Sciatic nerve (tissue), 2 donors: ENCODE measurements at places on chromosomes 2 and 18.

GRCh38 chr18:21450913-21451312 is 149.6 kb downstream of the ESCO1 start:
- no peak for DNase-seq

- DNase-seq: no peak
Measured at GRCh38 chr2:114265261-114265660, 177.2 kb upstream of the DPP10 start.

GRCh38 chr18:8005870-8006569 is 438.9 kb downstream of the PTPRM start:
- no peak for DNase-seq

- DNase-seq: no peak
Measured at GRCh38 chr18:22171258-22172119, 2.1 kb downstream of the GATA6 start.

GRCh38 chr2:164810843-164811242 is 30.8 kb downstream of the COBLL1 start:
- no peak for DNase-seq

DNA sequence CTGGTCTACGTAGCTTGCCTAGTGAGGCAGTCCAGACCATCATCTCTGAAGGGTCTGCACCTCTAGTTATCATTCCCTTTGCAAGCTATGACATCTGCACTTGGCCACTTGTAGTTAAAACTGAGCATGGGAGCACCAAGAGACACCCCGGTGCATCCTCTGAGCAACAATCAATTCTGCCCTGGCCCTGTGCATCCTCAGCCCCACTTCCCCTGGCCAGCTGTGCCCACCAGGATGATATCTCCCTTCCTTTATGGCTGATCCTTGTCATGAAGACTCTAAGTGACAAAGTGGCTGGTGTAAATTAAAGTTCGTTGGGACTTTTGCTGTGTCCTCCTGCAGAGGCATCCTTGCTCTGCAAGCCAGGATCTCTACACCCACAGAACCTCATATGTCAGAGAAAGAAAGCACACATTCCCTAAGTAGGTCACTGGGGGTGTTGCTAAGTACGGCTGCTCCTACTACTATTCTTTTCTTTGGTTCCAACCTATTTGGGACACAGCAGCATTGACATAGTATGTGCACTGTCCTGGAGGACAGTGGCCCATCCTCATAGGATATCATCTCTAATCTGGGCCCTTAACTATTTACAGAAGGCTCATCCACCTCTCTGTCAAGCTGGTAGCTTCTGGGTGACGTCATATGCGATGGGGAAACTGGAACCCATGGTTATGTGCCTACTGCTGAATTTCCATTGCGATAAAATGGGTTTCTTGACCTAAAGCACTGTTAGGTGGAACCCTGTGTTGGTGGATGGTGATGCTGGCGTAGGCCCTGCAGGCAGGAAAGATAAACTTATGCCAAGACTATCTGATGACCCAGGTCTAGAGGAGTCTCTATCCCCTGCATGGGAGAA is 384.3 kb upstream of the ID2 start:
- DNase-seq: no peak

- no peak for DNase-seq
Measured at GRCh38 chr2:179440642-179441251, 176.1 kb upstream of the SESTD1 start.

GRCh38 chr18:24913507-24914170 is 438.3 kb downstream of the ZNF521 start:
- no peak for DNase-seq

DNA sequence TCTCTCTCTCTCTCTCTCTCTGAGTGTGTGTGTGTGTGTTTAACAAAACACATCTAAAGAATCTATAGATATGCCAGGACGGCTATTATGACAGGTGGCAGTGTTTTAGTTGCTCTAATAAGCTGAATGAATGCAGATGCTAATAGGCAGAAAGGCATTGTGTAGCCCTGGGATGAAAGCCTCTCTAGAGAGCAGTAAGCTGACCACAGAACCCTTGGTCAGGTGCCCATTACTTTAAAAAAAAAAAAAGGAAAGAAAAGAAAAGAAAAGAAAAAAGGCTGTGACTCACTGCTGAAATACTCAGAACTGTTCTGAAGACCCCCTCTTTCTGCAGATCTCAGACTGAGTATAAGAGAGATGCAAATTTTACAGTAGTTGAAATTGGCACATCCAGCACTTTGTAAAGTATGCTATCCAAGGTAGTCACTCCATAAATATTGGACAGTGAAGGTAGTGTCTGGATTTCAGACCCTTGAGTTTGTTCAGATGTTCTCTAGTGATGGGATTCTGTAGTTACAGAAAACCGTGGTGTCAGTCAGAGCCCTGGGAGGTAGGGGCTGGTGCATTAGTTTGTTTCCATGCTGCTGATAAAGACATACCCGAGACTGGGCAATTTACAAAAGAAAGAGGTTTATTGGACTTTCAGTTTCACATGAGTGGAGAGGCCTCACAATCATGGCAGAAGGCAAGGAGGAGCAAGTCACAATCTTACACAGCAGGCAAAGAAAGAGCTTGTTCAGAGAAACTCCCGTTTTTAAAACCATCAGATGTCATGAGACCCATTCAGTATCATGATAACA is 30.9 kb downstream of the OSBPL6 start:
- DNase-seq: no peak

DNA sequence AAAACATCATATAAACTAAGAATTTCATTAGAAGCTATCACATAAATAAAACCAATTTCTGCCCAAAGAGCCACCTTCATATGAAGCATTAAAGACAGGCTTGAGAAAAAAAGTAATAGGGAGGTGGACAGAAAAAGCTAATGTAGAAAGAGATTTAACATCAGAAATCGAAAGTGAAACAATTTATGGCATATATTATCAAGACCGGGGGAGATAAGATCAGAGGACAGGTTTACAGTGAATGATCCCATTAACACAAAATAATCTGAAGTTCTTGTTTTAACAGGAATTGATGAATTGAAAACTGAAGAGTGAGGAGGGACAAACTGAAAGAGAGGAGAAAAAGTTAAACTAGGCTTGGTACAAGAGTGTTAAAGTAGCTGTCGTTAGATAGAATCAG is 786.3 kb upstream of the FSHR start:
- DNase-seq: no peak

DNA sequence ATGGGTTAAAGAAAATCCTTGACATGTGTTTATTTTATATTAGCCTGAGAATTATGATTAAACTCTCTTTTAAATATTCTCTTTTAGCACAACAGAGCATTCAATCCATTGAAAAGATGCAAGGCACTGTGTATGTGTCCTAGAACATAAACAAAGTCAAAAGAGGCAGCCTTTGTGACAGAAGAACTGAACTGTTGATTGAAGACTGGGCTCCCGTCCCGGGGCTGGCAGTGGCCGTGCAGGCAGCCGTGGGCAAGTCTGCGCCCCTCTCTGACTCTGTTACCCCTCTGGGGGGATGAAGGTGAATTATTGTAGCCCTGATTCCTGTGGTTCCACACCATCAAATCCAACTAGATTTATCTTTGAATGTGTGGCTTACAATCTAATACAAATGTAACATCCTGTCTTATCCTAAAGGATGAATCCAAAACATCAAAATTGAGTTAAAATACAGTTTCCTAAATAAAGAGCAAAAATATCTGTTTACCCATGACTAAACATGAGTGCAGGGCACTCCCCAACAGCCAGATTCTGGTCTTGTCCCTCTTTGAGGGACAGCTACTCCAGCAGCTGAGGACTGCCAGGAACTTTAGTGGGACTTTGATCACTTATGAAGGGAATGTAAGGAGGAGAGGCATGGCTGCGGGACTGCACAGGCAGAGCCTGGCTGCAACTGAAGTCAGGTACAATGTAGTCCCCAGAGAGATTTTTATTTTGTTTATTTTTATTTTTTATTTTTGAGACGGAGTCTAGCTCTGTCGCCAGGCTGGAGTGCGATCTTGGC is 37.3 kb upstream of the SH3BP4 start:
- DNase-seq: no peak
